ENCODE measurements at places on chromosomes 1 and 21.

GRCh38 chr1:58979086-58979485 lies 195.2 kb upstream of the JUN start:
- no peak for DNase-seq

DNA sequence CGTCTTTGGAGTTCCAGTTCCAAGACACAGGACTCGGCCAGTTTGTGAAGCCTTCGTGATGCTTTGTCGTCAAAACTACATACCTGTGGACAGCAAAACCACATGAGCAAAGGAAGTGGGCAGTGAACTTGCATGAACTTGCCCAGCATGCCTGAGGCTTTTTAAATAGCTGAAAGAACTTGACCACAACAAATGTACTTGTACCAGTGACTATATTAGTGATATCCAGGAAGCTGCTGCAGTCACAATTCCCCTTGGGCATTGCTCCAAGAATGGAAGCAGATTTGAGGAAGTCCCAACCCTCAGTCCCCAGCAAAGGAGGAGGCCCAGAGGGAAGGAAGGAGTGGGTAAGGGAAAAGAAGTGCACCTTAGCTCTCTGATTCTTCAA lies 2.6 kb downstream of the FUCA1 start:
- no peak for DNase-seq

DNA sequence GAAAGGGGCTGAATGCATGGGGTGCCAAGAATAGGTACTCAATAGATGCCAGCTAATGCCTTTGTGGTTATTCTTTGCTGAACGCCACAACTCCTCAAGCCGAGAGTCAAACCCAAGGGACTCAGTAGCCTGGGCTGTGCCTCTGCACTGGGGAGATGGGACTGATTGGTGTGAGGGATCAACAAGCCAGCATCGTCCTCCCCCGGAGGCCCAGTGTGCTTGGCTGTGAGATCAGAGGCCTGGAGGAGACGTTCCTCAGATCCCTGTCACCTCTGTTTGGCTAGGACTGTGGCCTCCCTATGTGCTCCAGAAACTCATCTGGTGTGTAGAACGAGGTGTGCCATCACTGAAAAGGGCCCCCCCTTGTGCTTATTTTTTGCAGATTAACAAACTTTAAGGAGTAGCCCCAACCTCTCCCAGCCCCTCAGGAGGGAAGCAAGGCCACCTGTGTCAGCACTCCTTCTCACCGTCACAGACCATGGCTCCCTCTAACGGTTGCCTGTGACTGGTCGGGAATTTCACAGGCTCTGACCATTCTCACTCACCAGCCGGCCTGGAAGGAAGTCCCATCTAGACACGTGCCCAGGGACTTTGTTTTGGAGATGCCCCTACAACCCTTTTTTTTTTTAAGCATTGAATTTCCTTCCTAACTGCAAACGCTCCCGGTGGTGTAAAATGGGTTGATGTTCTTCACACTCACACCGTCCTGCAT lies 194.0 kb upstream of the VAMP3 start:
- no peak for DNase-seq

DNA sequence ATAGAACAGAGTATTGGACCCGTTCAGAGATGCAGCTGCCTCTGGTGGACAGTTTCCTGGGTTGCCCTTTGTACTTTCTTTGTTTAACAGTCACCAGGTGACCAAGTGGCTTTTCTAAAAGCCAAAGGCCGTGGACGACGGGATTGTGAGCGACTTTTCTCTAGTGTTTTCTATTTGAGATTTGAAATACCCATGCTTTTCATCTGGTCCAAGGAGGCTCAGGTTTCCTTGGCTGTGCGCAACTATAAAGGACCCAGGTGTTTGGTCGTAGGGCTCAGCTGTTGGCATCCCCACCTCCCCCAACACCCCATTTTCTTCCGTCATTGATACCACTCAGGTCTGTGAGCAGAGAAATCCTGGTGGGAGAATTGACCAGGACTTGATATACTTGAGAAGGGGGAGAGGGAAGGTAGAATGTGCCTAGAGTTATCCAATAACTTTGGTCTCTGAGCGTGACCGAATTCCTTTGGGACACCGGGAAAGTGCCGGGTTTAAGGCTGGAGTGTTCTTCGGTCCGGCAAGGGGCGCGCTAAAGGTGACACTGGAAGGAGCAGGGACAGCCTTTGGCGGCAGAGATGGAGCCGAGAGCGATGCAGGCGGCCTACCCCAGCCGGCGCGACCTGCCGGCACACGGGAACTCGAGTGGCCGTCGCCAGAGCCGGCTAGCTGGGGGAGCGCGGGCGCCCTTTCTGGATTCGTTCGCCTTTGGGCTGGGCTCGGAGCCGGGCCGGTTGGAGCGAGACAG lies 83.4 kb upstream of the BMP8A start:
- no peak for DNase-seq

GRCh38 chr1:218660678-218661053 lies 315.5 kb downstream of the TGFB2 start:
- DNase-seq = no peak

DNA sequence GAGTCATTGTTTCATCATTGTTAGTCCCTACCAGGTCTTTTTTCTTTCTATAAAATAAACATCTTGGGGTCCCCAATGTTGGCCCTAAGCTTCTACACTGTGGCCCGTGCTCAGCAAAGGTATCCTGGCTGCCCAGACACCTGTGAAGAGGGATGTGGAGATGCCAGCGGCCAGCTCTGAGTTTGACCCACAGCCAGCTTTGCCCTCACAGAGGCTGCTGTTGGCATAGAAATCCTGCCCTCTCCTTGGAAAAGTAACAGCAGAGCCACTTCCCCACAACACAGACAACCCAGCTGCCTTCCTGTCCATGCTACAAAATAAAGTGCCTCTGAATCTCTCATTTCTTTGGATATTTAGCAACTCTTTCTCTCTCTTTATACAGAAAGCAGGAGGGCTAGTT lies 6.0 kb downstream of the TRIM62 start:
- no peak for DNase-seq

- DNase-seq = no peak
Measured at GRCh38 chr21:34078915-34079314, 5.5 kb downstream of the MRPS6 start.

DNA sequence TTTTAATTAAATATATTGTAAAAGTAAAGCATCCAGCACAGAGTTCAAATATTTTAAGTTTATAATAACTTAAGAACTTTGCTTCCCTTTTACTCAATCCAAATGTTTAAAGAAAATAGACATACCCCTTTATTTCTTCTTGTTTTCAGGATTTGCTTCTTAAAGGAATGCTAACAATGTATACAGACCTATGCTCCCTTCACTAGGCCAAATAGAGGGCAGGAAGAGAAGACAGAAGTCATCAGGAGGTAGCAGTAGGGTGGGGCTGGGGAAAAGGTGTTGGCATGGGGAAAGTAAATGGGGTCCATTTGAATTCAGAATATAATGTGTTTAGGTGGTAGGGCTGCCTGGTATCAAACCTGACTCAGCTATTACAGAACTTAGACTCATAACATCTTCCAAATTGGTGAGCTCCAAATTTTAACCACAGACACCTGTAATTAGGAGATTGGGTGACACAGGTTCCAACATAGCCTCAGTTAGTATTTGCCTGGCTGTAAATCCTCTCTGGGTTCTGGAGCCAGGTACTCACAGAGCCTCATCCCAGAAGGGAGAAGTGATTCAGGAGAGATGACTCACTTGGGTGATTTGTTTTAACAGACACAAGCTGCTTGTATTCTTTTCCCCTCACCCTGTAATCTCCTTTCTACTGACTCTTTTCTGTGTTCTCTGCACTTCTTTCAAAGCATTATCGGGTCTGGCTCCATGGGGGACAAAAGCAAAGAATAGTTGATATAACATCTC lies 60.1 kb upstream of the DUSP10 start:
- DNase-seq = no peak

- no peak for DNase-seq
Measured at GRCh38 chr21:35406635-35407034, 357.5 kb upstream of the RUNX1 start.

DNA sequence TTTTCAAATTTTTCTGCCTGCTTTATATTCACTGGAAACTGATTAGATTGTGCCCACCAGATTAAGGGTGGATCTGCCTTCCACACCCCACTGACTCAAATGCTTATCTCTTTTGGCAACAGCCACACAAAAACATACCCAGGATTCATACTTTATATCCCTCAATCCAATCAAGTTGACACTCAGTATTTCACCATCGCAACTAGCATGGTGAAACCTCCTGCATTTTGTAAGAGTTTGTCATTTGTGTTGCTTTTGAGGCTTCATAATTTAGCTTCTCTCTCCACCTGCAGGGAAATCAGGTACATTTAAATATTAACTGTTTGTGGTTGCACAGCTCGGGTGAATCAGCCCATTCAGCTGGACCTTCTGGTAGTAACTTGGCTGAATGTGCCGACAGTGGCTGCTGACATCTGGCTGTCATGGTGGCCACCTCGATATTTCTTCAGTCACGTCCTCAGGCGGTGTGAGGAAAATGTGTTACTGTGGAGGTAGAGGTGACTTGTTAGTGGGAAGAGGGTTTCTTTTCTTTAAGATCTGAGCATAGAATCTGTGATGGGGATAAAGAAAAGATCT lies 224.0 kb downstream of the PTBP2 start:
- no peak for DNase-seq

DNA sequence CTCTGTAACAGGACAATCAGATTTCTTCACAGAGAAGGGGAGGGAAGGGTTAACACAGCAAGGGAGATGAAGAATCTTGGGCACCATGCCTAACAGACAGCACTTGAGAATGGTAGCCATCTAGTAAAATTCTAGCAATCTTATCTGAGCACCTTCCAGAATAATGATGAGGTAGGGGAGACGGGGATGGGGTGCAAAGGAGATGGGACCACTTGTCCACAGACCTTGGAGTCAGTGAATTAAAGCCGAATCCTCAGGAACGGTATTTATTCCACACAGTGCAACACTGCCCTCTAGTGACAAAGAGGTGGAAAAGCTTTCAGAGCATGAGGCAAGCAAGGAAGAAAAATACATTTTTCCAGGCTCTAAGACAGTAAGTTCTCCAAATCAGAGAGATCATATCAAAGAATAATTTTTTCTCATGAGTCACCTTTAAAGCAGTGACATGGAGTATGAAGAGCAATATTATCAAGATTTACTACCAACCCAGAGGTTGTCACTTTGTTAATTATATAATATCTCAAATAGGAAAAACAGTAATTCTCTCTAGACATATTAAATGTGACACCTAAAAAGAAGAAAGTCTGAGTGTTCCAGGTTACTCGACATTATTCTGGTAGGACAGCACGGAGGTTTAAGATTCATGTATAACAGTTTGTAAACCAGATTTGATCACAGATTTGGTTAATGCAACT lies 43.3 kb upstream of the LPAR3 start:
- DNase-seq = peak; percentile 71

All from D341Med (cell line).